HepG2 (cell line): ENCODE measurements at places on chromosomes 16 and 17. TPM values are rescaled to one million over a fixed set of nuclear protein-coding genes. Genes with fewer than 3 reads are reported as not detected.

GRCh38 chr16:66388350-66389139 is 22.1 kb downstream of the CDH5 start:
- DNase-seq = no peak

GRCh38 chr16:8898660-8899318 is 16.6 kb downstream of the LITAFD start:
- no peak for DNase-seq

GRCh38 chr17:61480414-61480807 is 28.2 kb downstream of the TBX4 start:
- no peak for DNase-seq

GRCh38 chr17:48011405-48012150 is 26.0 kb downstream of the COPZ2 start:
- DNase-seq = peak; percentile 38

DNA sequence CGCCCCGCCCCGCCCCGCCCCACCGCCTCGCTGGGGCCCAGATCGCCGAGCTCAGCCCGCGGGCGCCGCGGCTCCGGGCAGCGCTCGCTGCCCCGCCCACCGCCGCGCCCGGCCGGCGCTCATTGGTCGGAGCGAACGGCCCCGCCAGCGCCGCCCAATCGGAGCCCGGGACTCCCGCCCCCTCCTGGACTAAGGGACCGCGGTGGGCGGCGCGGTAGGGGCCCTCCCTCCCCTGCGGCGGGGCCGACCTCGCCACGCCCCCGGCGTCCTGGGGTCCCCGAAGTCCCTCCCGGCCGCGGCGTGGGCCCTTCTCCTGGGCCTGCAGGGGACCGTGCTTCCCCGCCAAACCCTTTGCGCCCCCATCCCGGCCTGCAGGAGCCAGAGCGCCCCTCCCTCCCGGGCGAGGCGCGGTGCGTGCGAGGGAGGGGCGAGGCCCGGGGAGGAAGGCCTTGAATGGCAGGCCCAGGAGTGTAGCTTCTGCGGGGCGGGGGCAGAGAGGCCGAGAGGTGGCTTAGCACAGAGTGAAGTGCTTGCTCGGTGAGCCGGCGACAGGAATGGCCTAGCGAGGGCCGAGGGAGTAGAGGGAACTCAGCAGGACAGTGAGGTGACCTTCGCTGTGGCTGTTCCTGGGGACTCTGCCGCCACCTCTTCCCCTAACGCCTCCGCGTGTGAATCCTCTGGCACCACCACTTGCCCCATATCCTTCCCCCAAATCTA is at the start of gene CAMKK1:
Gene CAMKK1, minus strand, starts transcription at position 51 of the 717 bp plus-strand sequence. CDS start 7,366 bp downstream, outside the sequence.
- DNase-seq = peak; percentile 77

DNA sequence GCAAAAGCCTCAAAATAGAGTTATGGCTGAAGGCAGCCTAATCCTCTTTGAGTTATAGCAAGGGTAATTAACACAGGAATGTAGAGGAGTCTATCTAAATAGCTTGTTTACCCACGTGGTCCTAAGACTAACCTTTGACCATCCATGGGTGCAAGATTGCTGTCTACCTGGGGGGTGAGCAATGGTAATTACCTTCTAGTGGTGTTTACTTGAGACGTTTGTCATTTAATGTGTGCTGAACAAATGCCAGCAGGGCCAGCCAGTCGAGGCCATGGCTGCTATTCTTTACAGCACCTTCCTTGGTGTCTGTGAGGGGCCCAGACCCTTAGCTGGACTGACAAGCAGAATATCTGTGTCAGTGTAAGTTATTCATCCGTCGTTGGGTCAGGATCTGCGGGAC is 13.9 kb upstream of the PRPSAP1 start:
- DNase-seq = peak; percentile 71

LGALS9B gene
- total RNA-seq = not detected in 2 replicates
